GM20000 (cell line): ENCODE measurements at places on chromosomes 1 and 21.
A peak's percentile ranks its signal among the peaks of the same experiment; 100 is the strongest.

GRCh38 chr1:221063651-221064050 lies 184.4 kb downstream of the HLX start:
- no peak for DNase-seq

- DNase-seq = no peak
Measured at GRCh38 chr1:209774592-209774991, 9.8 kb downstream of the C1orf74 start.

DNA sequence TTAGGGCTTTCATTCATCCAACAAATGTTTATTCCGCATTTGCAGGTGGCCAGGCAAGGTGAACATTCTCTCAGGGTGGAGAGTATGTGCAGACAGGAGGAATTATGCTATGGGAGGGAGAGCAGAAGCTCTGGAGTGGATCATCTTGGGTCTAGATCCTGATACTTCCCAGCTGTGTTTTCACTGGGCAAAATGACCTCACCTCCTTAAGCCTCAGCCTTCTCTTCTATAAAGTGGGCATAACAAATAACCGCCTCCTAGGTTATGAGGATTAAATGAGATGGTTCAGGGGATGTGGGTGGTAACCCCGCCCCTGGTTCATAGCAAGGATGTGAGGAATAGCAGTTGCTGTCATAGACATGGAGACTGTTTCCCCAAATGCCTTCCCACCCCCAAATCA lies 1.7 kb upstream of the TMEM51 start:
- no peak for DNase-seq

GRCh38 chr1:193042766-193043691 lies 16.1 kb downstream of the UCHL5 start:
- no peak for DNase-seq

GRCh38 chr21:40947713-40948112 lies 100.8 kb upstream of the DSCAM start:
- DNase-seq = no peak

GRCh38 chr1:231442735-231443134 lies 20.6 kb upstream of the EGLN1 start:
- no peak for DNase-seq

- no peak for DNase-seq
Measured at GRCh38 chr1:40944841-40945430, 34.6 kb upstream of the CTPS1 start.

DNA sequence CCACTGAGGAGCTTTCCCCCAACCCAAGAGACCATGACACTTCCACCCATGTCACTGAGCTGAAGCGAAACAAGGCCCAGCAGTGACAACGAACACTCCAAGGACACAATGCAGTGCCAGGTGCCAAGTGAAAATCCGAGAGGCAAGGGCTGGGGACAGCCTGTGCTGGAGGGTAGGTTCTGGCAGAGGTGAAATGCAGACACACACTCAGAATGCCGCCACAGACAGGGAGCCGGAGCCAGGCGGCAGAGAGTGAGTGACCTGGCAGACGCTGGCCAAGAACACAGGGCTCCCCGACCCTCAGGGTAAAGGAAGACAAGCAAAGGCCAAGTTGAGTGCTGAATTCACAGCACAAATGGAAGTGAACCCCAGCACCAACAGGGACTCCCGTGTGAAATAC lies 78.9 kb downstream of the CD46 start:
- DNase-seq = no peak

- DNase-seq = no peak
Measured at GRCh38 chr21:33362044-33362555, 37.3 kb downstream of the IFNAR1 start.

DNA sequence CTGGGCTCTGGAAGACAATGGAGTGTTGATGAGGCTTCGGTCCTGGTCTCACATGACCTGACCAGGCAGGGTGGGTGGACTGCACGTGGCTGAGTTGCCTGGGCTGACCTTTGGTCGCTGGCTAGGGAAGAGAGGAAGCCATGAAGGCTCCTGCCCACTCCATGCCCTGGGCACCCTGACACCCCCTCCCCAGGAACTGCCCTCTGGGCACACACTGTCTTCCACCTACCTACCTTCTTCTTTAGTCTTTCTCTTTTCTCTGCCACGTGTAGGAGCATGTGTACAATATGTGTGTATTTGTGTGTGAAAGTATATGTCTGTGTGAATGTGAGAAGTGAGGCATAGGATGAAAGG lies 15.1 kb downstream of the POU3F1 start:
- DNase-seq = no peak

DNA sequence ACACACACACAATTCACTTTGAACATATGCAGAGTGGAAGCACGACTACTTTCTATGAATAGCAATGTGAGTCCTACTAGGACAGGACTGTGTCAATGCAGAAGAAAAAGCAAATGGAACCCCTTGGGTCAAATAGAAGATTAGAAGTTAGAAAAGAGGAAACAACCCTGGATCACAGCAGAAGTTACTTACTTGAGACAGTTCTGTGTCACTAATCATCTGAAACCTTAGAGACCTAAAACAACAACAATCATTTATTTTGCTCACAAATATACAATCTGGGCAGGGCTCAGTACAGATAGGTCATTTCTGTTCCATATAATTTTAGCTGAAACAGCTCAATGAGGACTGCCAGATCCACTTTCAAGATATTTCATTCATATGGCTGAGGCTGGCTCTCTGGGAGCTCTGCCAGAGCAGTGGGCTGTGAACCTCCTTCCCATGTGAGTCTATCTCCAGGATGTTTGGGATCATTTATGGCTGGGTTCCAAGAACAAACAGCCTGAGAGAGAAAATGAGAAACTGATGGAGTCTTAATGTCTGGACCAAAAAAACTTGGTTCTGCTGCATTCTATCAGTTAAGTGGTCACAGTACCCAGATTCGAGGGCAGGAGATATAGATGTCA lies 42.5 kb upstream of the IL10 start:
- no peak for DNase-seq

DNA sequence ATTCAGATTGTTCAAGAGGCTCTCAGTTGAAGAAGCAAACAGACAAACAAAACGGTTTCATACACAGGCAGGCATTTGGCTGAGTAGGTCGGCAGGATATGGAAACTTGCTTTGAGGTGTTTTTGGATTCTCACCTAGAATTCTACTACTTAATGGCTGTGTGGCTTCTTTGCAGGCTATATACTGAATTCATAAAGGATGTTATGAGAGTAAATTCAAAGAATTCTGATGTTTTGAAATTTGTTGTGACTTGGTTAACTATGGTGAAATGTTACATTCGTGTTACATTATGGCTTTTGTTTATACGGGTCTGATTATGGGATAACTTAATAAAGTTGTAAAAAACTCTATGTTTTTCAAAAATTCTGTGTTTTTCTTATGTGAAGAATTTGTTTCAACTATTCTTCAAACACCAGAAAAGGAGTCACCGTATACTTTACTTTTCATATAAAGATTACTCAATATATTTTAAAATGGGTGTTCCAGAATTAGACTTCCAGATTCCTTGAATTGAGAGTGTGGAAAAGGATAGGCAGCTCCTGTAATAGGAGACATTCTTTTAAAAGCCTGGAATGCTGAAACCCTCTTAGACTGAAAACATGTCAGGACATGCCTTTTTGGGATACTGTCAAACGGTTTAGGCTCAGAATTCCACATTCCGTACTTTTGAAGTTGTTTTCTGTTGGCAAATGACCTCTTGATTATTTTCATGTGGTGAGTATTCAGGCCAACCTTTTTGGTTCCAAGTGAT lies 8.2 kb upstream of the IRF2BP2 start:
- DNase-seq = no peak

DNA sequence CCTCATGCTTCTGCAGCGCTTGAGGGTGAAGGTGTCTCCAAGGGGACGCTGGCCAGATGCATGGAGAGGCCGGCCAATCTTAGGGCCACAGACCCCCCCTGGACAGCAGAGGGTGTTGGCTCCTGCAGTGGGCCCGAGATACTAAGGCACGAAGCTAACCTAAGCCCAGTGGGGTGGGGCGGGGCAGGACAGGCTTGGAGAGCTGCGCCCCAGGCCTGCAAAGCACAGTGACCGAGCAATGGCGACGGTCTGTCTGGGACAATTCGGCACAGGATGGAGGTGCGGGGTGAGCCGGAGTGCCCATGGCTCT lies 1.3 kb downstream of the FNDC10 start:
- DNase-seq = peak; percentile 33

DNA sequence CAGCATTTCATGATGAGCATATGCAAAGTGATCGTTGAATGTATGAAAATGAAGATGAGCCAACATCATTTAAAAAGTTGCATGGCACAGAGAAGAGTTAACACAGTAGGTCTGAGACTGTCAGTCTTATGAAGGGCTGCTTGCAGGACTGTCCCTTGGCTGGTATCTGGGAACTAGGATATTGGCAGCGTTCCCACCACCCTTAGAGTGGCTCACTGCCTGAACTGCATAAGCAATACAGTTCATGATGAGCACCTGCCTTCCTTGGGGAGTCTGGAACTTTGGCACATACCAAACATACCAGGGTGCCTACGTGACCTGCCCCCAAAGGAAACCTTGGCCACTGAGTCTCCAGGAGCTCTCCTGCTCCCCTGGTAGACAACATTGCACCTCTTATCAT lies 161.8 kb downstream of the DSCAM start:
- DNase-seq = no peak

DNA sequence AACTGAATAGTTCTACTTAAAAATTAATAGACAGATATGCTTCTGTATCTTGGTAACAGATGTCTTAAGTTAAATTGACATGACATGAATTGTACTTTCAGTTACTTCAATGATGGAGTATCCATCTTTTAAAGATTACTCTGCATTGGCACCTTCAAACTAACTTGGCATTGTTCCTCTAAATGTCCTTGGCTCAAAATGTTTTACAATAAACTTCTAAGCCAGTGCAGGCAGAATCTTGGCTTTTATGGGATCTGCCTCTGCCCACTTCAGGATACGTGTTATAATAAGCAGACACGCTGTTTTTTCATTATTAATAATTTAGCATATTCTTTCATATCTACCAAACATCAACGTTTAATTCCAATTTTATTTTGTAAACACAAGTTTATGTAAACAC lies 873.4 kb upstream of the ADAMTS5 start:
- no peak for DNase-seq

DNA sequence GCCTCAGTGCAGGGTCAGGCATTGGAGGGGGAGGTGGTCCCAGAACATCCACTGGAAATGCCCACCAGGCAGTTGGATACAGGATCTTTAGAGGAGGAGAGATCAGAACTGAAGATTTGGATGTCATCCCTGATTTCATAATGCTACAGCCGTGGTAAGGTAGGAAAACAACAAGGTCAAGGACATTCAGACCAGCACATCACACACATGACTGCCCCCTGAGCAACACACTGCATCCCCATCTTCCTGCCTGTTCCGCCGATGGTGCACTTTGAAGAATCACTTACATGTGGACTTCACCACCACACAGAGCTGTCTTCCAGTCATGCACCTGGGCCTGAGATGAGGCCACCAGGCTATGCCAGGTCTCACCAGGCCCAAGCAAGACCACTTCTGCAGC lies 16.7 kb downstream of the KIAA1614 start:
- DNase-seq = no peak

GRCh38 chr1:186534401-186534800 lies 73.5 kb upstream of the PDC start:
- DNase-seq = no peak

- no peak for DNase-seq
Measured at GRCh38 chr1:204623894-204624361, 61.6 kb downstream of the LRRN2 start.

- DNase-seq = no peak
Measured at GRCh38 chr1:3159121-3159520, 90.1 kb downstream of the PRDM16 start.

DNA sequence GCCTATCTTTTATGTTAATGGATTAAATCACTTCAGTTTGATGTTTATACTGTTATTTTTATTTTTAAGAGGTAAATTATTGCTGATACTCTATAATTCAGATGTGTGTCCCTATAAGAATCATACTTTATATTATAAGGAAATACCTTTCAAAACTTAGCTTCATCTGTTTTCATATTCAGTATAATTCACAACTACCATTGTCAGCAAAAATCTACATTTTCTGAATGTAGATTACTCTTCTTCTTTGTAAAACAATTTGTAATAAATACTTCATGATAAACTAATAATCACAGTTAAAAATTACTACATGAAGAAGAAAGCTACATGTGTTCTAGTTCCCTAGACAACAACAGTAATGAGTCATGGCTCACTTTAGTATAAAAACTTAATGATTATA lies 115.4 kb upstream of the SERTAD4 start:
- DNase-seq = no peak

- DNase-seq = no peak
Measured at GRCh38 chr1:32182060-32182459, 2.6 kb downstream of the TXLNA start.

- no peak for DNase-seq
Measured at GRCh38 chr1:22739648-22740385, 29.2 kb downstream of the EPHB2 start.

GRCh38 chr1:221777431-221778072 lies 35.7 kb upstream of the DUSP10 start:
- DNase-seq = peak; percentile 56

GRCh38 chr1:32536764-32537163 lies 2.5 kb upstream of the ZBTB8A start:
- no peak for DNase-seq

- DNase-seq = no peak
Measured at GRCh38 chr1:47547753-47548573, 110.1 kb downstream of the FOXD2 start.

- no peak for DNase-seq
Measured at GRCh38 chr1:19423130-19423529, 62.2 kb downstream of the CAPZB start.

DNA sequence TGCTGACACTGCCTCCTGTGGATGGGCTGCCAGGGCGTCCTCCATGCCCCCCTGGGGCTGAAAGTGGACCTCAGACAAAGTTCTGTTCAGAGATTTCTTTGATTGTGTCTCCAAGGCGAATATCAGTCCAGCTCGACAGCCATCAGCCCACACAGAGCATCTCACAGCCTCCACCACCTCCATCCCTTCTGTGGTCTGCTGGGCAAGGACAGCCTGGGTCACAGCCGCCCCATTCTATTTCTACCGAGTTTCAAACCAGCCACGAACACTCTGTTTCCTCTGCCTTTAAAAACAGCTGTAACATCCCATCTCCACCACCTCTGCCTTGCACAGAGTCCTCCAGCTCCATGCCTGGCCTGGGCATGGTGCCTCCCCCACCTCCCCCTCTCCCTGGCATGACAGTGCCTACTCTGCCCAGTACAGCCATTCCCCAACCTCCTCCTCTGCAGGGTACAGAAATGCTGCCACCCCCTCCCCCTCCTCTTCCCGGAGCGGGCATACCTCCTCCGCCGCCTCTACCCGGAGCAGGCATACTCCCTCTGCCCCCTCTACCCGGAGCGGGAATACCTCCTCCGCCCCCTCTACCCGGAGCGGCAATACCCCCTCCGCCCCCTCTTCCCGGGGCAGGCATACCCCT lies 115.5 kb downstream of the FMN2 start:
- DNase-seq = no peak
